ENCODE measurements at places on chromosomes 5 and 9. TPM values are rescaled to one million over a fixed set of nuclear protein-coding genes. Genes with fewer than 3 reads are reported as not detected.

HABP4 gene
- total RNA-seq: 26.7 TPM

DNA sequence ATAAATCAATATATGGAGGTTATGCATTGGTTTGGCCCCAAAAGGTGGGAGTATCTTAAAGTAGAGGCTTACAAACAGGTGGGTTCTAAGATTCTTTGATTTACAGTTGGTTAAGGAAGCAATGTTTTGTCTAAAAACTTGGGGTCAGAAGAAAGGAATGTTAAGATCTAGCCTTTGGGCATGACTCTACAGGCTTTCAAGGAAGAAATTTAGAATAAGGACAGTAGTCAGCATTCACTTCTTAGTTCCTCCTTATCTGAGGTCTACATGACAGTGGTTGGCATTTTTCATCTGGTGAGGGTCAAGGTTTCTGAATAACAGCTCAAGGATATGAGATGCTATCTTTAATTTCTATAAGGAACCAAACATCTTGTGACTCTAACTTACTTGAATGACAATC lies 122.8 kb downstream of the CAMK4 start:
- H3K4me1 ChIP-seq: no peaks in the 10 kb centered on the region
- H3K36me3 ChIP-seq: no peaks in the 10 kb centered on the region
- H3K4me3 ChIP-seq: no peak overlapping the region
- no peaks in the 10 kb centered on the region for H3K27me3 ChIP-seq
- H3K27ac ChIP-seq: no peak overlapping the region
- no peak for DNase-seq

GRCh38 chr9:15189481-15189880 lies 117.5 kb downstream of the TTC39B start:
- no peak overlapping the region for H3K27ac ChIP-seq
- H3K4me1 ChIP-seq: no peaks in the 10 kb centered on the region
- H3K27me3 ChIP-seq: no peaks in the 10 kb centered on the region
- H3K4me3 ChIP-seq: no peak overlapping the region
- no peak for DNase-seq
- no peaks in the 10 kb centered on the region for H3K36me3 ChIP-seq

TAF11L5 gene
- not detected for total RNA-seq

DNA sequence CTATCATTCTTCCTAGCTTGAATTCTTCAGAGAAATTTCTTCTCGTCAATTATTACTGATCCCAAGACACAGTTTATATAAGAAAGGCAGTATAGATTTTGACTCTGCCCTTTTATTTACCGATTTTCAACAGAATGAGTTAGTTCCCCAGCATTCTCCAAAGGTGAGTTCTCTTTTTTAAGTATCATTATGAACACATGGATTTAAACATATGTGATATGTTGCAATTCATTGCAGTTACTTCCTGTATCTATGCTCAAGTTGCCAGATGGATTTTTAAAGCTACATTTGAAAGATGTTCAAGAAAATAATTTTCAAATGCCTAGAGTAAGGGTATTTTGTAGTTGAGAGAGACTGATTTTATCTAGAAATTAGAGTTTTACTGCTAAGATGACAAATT lies 8.4 kb downstream of the WDR41 start:
- H3K27ac ChIP-seq: no peak overlapping the region
- peaks cover 2% of the 10 kb centered on the region for H3K36me3 ChIP-seq
- no peaks in the 10 kb centered on the region for H3K4me1 ChIP-seq
- no peaks in the 10 kb centered on the region for H3K27me3 ChIP-seq
- H3K4me3 ChIP-seq: no peak overlapping the region

SMU1 gene
- total RNA-seq: 23.6 TPM

DNA sequence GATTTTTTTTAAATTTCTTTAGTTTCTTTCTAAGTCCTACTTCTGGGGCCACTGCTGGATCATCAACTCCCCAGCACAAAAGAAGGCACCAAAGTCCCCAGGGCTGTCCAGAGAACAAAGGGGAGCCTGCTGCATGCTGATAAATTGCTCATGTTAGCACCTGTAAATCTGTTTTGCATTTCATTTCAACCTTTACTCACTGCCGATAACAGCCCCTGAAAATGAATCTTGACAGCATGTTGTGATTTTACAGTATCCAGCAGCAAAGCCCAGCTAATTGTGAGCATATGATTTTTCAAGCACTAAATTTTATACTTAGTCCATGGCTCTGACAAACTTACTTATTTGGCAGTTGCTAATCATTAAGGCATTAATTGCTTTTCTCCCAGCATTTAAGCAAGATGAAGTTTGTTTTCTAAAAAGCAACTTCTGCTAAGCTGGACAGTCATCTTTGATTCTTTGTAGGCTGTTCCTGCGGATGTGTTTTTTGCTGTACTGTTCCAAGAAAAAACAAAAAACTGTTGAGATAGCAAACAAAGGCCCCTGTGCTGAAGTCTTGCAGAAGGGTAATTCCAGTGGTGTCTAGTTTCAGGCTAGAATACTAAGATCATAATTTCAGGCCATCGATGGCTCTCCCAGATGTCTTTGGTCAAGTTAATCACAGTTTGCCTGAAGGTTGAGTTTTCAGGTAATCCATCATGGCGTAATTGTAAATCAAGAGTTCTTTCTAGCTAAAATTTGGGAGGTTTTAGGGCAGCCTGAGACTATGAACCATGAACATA lies 73.1 kb upstream of the GAS1 start:
- no peaks in the 10 kb centered on the region for H3K27me3 ChIP-seq
- no peaks in the 10 kb centered on the region for H3K36me3 ChIP-seq
- no peak overlapping the region for H3K27ac ChIP-seq
- H3K4me3 ChIP-seq: no peak overlapping the region
- no peaks in the 10 kb centered on the region for H3K4me1 ChIP-seq

GARIN3 gene
- not detected for total RNA-seq

DNA sequence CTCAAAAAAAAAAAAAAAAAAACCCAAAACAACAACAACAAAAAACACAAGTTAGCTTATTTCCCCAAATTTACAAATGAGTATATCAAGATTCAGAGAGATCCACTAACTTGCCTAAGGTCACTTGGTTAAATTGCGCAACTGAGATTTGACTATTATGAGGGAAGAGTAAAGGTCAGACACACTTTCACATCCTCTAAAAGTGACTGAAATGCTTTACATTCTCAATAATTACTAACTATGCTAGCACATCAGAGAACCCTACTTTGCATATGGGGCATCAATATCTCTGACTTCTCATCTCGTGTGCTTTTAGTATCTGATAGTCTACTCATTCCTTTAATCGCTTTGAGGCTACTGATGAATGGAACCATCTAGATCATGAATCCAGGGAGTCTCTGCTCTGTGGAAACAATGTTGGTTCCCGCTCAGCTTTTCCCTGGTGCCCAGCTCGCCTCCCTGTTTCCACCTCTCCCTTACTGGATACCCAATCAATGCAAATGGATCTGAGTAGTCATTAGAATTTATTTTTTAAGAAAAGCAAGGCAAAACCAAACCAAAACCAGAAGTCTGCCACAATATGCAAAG lies 182.1 kb upstream of the TRIM32 start:
- peaks cover 20% of the 10 kb centered on the region for H3K4me1 ChIP-seq
- H3K4me3 ChIP-seq: no peak overlapping the region
- no peaks in the 10 kb centered on the region for H3K36me3 ChIP-seq
- DNase-seq: peak; percentile 3
- no peaks in the 10 kb centered on the region for H3K27me3 ChIP-seq

- no peaks in the 10 kb centered on the region for H3K27me3 ChIP-seq
- no peak overlapping the region for H3K4me3 ChIP-seq
- H3K4me1 ChIP-seq: no peaks in the 10 kb centered on the region
- no peaks in the 10 kb centered on the region for H3K36me3 ChIP-seq
Observed at GRCh38 chr5:148778882-148779281, 47.5 kb upstream of the ADRB2 start.

RGS7BP gene
- total RNA-seq: not detected

DNA sequence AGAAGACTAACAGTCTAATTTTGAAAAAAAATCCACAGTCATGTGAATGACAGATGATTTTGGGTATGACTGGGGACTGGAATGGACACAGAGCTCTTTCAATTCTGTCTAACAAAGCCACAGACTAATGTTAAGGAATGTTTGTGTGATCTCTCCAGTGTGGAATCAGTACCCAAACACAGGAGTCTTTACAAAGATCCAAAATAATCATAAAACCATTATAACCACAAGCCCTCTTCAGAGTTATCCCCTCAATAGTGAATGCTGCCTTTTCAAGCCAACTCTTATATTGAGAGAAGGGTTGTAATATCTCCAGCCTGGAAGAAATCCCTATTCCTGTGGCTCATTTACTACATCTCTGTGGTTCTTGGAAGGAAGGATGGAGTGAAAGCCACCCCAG lies 552.0 kb upstream of the CLINT1 start:
- no peaks in the 10 kb centered on the region for H3K27me3 ChIP-seq
- no peak overlapping the region for H3K27ac ChIP-seq
- no peak for DNase-seq
- no peaks in the 10 kb centered on the region for H3K4me1 ChIP-seq
- no peaks in the 10 kb centered on the region for H3K36me3 ChIP-seq

XPA gene
- total RNA-seq: 15.6 TPM

SPATA6L gene
- total RNA-seq: 2.4 TPM

DNA sequence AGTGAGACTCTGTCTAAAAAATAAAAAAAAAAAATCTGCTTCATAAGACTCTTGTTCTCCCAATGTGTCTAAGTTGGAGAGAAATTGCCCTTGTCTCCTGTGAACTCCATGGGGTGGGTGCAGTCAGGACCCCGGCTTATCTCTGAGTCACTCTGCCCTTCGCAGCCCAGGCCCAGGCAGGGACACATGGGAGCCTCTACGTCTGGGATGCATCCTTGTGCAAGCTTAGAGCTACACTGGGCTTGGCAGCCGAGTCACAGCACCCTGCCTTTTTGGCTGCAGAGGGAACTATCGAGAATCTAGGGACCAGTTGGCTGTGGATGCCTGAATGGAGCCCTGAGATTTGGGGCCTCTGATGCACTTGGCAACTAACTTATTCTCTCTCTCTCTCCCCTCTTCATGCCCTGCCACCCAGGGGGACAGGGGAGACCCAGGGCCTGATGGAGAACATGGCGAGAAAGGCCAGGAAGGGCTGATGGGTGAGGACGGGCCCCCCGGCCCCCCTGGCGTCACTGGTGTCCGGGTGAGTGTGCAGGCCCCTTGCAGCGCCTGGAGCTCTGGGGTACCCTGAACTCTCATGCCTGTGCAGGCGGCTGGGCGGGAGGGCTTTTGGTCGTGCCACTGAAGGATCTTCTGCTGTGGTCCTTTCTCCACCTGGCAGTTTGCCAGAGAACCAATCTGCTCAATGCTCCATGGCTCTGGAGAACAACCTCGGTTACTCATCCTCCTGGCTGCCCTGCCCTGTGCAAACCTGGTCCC lies 47.5 kb upstream of the ORM1 start:
- no peak for DNase-seq
- H3K36me3 ChIP-seq: peaks cover 4% of the 10 kb centered on the region
- H3K27me3 ChIP-seq: no peaks in the 10 kb centered on the region
- H3K4me3 ChIP-seq: no peak overlapping the region

- no peaks in the 10 kb centered on the region for H3K36me3 ChIP-seq
- H3K4me1 ChIP-seq: peaks cover 84% of the 10 kb centered on the region
- peak overlapping the region; percentile 64 for H3K27ac ChIP-seq
- H3K4me3 ChIP-seq: no peak overlapping the region
- no peak for DNase-seq
Observed at GRCh38 chr5:74950836-74951515, 84.8 kb upstream of the FAM169A start.

ODF2 gene
- 34.6 TPM for total RNA-seq

DNA sequence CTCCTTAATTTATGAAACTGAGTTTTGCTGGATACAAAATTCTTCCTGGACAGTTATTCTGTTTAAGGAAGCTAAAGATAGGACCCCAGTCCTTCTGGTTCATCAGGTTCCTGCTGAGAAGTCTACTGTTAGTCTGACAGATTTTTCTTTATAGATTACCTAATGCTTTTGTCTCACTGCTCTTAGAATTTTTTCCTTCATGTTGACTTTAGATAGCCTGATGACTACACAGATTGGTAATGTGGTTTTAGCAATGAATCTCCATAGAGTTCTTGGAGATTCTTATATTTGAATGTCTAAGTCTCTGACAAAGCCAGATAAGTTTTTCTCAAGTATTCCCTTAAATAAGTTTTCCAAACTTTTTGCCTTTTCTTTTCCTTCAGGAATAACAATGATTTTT lies 419.7 kb downstream of the CDH10 start:
- H3K4me1 ChIP-seq: peaks cover 9% of the 10 kb centered on the region
- no peak overlapping the region for H3K27ac ChIP-seq
- no peak overlapping the region for H3K4me3 ChIP-seq
- DNase-seq: peak; percentile 32

GRHPR gene
- 76.9 TPM for total RNA-seq

- H3K36me3 ChIP-seq: no peaks in the 10 kb centered on the region
- peaks cover 4% of the 10 kb centered on the region for H3K4me1 ChIP-seq
- no peak for DNase-seq
- H3K27ac ChIP-seq: no peak overlapping the region
- H3K4me3 ChIP-seq: no peak overlapping the region
Observed at GRCh38 chr9:130842545-130842944, 7.5 kb downstream of the ABL1 start.

GRCh38 chr5:168786147-168786546 lies 207.0 kb upstream of the PANK3 start:
- no peaks in the 10 kb centered on the region for H3K27me3 ChIP-seq
- H3K36me3 ChIP-seq: no peaks in the 10 kb centered on the region
- no peak for DNase-seq
- no peak overlapping the region for H3K27ac ChIP-seq
- no peak overlapping the region for H3K4me3 ChIP-seq
- H3K4me1 ChIP-seq: 0 out of 2 replicates have a peak, but pooled peaks cover 4% of the 10 kb centered on the region

- H3K27ac ChIP-seq: no peak overlapping the region
- H3K36me3 ChIP-seq: no peaks in the 10 kb centered on the region
- H3K4me1 ChIP-seq: no peaks in the 10 kb centered on the region
- DNase-seq: no peak
- no peak overlapping the region for H3K4me3 ChIP-seq
Observed at GRCh38 chr5:3261081-3261480, 334.6 kb upstream of the IRX1 start.

DNA sequence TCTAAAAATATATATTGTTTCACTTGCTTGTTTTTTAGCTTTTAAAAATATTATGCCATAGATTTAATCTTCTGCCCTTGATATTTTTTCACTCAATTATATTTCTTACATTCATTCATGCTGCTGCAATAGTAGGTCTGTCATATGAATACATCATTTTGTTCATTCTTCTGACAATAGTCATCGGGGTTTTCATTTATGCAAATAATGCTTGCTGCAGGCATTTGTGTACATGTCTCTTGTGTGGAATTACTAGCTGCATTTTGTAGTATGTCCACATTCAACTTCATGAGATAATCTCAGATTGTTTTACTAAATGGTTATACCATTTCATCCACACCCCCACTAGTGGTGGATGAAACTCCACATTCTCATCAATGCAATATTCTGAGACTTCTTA lies 5.3 kb upstream of the PLPP1 start:
- no peak for DNase-seq
- peak overlapping the region; percentile 75 for H3K27ac ChIP-seq
- H3K27me3 ChIP-seq: no peaks in the 10 kb centered on the region
- H3K4me3 ChIP-seq: no peak overlapping the region

SEMA5A gene
- 27.4 TPM for total RNA-seq

RLN2 gene
- 1.9 TPM for total RNA-seq

PCDHGA8 gene
- 0.18 TPM for total RNA-seq
